ENCODE measurements at places on chromosomes 2 and 18. TPM values are rescaled to one million over a fixed set of nuclear protein-coding genes. Genes with fewer than 3 reads are reported as not detected.

SULT1C2 gene
- total RNA-seq, result 2.2 TPM

TTR gene
- total RNA-seq, result 11.2 TPM

HOXD3 gene
- total RNA-seq, result not detected

COMMD1 gene
- total RNA-seq, result 39.7 TPM

OTX1 gene
- not detected for total RNA-seq

MRO gene
- total RNA-seq, result not detected

PROC gene
- 2.5 TPM for total RNA-seq
